HS-5 (cell line): ENCODE measurements at places on chromosomes 4 and X.

DNA sequence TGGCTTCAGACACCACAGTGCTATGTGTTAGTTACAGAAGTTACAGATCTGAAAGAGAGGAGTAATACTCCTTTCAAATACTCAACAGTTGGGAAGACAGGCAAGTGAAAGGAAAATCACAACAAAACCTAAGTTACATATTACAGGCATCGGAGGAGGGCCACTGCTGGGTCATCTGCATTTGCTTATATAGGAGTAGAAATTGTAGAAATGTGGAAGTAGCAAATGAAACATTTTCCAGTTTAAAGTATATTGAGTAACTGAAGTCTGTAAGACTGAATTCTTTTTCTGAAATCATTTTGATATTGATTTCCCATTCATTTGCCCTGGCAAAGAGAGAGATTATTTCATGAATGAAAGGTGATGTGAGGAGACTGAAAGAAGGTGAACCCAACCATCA, 201.7 kb downstream of the SPRY1 start:
- no peak for DNase-seq

DNA sequence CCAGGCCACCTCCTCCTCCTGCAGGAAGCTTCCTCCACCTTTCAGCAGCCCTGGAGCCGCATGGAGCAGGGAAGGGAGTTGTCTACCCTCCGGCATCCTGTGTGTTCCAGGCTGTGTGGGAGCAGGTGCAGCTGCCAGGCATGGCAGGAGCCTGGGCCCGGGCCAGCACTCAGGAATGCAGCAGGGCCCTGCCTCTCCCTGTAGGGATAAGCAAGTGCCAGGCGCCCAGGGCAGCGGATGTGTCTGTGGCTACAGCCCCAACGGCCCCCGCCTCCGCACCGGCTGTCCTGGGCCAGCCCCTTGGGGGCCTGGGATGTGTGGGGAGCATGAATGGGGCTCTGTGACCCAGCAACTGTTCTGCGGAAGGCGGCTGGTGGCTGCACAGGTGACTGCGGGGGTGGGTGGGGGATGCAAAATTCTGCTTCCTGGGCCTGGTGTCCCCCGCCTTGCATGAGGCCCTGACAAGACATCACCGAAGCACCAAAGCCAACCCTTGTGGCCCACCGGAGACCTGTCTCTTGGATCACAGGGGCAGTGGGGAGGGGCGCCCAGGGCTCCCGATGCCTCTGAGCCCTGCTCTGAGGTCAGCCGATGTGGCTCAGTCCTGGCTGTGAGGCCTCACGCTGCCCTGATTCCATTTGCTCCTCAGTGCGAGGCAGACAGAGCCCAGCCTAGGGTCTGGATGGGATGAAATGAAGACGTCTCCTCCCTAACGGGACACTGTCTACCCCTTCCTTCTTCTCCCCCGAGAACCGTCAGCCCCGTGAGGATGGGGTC, 1.4 kb upstream of the DOK7 start:
- DNase-seq = no peak

GRCh38 chr4:145154573-145154972, 25.8 kb downstream of the OTUD4 start:
- no peak for DNase-seq

DNA sequence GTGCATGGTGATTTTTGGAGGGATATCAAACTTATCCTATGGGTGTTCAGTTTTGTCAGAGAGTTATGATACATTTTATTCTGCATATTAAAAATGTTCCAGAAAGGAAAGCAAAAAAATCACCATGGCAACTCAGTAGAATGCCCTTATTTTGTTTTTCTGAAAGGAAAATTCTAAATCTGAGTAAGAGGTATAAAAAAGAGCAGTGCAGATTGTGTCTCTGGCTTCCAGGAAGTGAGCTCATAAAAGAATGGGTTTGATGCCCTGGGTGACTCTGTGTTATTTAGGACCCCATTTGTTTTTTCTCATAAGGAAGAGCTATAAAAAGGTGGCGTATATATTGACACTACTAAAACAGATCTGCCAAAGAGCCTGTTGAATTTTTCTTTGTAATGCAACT, 128.8 kb downstream of the UCHL1 start:
- no peak for DNase-seq

DNA sequence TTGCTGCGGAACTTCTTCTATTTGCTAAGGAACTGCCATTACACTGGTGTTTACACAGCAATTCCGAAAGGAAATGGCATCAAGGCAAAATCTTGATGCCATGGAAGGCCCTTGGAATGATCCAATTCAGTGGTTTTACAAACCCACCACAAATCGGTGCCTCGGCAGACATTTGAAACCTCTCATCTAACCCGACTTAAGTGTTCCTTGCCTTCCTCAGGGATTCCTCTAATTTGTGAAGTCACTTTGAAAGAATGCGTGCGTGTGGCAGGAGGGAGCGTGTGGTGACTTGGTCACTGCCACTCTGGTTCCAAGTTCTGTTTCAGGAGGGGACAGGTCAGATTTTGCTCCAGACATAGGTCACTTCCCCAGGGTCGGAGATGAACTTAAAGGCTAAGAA, 4.8 kb downstream of the NOP14 start:
- no peak for DNase-seq

DNA sequence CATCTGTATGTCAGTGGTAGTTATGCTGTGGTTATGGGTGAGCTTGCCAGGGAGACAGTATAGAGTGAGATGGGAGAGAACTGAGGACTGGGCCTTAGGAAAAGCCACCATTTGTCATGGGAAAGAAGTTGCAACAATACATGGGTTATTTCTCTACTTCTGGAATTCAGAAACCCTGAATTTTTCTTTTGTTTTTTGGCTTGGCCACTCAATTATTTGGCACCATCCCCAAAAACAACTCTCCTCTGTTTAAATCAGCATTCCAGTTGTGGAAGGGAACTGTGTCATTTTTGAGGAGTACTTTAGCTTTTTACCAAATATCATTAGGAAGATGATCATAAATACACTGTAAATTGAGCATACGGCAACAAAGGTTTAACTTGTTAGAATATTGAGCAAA, 41.1 kb upstream of the ACSL4 start:
- DNase-seq = no peak

- no peak for DNase-seq
Observed at GRCh38 chrX:70970482-70970995, 39.6 kb upstream of the SLC7A3 start.

DNA sequence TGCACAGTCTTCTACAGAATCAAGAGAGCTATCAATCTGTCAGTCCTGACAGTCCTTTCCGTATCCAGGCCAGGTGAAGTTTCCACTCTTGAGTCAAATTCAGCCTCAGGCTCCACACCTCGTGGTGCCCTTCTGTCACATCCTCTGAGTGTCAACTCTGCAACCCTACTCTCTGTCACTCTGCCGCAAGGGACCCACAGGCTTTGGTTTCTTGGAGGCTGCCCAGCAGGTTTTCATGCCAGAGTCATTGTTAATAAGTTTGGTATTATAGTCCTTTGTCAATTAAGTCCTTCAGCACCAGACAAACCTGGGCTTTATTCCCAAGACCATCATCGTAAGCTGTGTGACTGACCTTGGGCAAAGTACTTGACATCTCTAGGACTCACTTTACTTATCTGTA, 83.4 kb upstream of the KLHL13 start:
- no peak for DNase-seq

GRCh38 chrX:48890296-48890925, 7.2 kb downstream of the TIMM17B start:
- DNase-seq = no peak

DNA sequence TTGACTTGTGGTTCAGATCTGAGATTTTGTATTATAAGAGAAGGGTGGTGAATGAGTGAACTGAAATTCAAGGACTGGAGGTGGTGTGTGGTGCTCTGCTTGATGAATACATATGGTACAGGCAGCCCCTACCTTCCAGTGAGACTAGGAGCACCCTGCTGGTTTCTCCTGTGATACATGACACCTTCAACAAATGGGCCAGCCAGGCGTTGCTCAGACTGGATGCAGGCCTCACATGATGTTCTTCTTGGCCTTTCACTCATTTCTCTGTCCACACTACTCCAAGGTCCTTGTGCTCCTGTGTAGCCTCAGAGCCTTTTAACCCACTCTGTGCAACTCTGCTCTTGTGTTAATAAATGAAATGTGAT, 67.2 kb downstream of the FNIP2 start:
- DNase-seq = no peak

GRCh38 chrX:12301288-12301687, 163.0 kb downstream of the FRMPD4 start:
- no peak for DNase-seq
